ENCODE measurements at places on chromosomes 12 and 14. TPM values are rescaled to one million over a fixed set of nuclear protein-coding genes. Genes with fewer than 3 reads are reported as not detected.

The NTF3 gene
- polyA plus RNA-seq = 2.1 TPM

The ALX1 gene
- 0.06 TPM for polyA plus RNA-seq

The OAS2 gene
- 2.9 TPM for polyA plus RNA-seq

The MYF6 gene
- polyA plus RNA-seq = 0.21 TPM

GRCh38 chr12:49358483-49359141 is 8.7 kb upstream of the SPATS2 start:
- no peak for DNase-seq
- H3K27ac ChIP-seq = no peak overlapping the region
- no peaks in the 10 kb centered on the region for H3K36me3 ChIP-seq
- no peak overlapping the region for H3K4me3 ChIP-seq
- H3K4me1 ChIP-seq = no peaks in the 10 kb centered on the region

- H3K27me3 ChIP-seq = no peaks in the 10 kb centered on the region
- no peak overlapping the region for H3K4me3 ChIP-seq
- no peaks in the 10 kb centered on the region for H3K4me1 ChIP-seq
- no peak for DNase-seq
- no peaks in the 10 kb centered on the region for H3K36me3 ChIP-seq
These were observed 34.6 kb downstream of the HECTD4 start for GRCh38 chr12:112347581-112347982.

GRCh38 chr12:113397497-113398197 is 6.0 kb downstream of the SDS start:
- peaks cover 12% of the 10 kb centered on the region for H3K27me3 ChIP-seq
- H3K4me3 ChIP-seq = no peak overlapping the region
- no peak for DNase-seq
- no peak overlapping the region for H3K27ac ChIP-seq
- H3K4me1 ChIP-seq = no peaks in the 10 kb centered on the region
- H3K36me3 ChIP-seq = no peaks in the 10 kb centered on the region

DNA sequence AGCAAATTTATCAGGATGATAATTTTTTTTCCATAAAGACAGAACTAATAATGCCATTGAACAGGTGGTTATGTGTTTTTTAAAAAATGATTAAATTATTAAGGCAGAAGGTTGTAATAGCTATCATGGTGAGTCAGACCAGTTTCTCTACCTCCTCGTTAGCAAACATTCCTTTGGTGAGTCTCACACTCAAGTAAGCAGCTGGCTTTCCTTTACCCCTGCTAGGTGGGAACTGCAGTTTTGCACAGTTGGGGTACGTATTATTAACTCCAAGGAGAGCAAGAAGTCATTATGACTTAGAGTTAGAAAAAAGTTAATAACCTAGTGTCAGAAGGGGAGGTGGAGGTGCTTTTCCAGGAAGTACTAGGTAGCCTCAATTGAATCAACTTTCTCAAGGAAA is 165.3 kb downstream of the SNAPC1 start:
- no peaks in the 10 kb centered on the region for H3K27me3 ChIP-seq
- no peak overlapping the region for H3K27ac ChIP-seq
- H3K4me1 ChIP-seq = peaks cover 2% of the 10 kb centered on the region

DNA sequence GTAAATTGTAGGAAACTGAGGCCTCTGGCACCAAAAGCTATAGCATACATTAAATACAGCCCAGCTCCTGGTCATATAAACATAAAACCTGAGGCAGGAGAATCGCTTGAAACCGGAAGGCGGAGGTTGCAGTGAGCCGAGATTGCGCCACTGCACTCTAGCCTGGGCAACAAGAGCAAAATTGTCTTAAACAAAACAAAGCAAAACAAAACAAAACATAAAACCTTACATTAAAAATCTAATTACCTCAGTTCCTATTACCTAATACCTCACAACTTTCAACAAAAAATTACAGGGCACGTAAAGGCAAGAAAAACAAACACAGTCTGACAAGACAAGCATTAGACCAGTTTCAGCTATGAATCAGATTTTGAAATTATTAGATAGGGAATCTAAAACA is 36.7 kb downstream of the TMEM116 start:
- H3K4me1 ChIP-seq = no peaks in the 10 kb centered on the region
- H3K27me3 ChIP-seq = no peaks in the 10 kb centered on the region
- no peaks in the 10 kb centered on the region for H3K36me3 ChIP-seq
- H3K27ac ChIP-seq = no peak overlapping the region

DNA sequence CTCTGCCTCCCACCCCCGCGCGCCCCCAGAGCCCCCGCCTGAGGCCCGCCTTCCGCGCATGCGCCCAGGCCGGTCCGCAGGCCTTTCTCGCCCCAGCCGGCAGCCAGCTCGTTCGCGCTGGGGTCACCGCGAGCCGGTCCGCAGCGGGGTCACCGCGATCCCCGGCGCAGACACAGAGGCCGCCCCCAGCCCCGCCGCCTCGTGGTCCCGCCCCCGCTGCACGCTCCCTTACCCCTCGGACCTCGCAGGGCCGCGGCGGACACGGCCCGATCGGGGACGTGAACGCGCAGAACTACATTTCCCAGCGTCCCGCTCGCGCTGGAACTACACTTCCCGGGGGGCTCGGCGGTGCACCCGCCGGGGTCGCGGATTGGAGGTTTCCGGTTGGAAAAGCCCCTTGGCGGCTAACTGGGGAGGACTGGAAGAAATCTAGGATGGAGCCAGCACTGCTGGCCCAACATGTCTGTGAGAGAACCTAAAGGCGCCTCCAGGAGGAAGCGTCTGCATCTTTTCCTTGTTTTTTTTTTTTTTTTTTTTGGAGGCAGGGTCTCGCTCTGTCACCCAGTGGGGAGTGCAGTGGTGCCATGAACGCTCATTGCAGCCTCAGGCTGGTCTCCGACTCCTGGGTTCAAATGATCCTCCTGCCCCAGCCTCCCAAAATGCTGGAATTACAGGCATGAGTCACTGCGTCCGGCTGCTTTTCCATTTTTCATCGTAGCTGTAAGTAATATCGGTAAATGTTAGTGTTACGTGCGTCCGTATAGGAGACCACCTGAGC is at the start of gene ZNF605:
TSS of gene ZNF605 (minus strand) at position 296 of the 778 bp plus-strand sequence. CDS start 10,671 bp downstream, outside the sequence.
- H3K4me3 ChIP-seq = peak within 1 kb of the TSS; percentile 77
- peak; percentile 88 for DNase-seq
- peaks cover 3% of the 10 kb centered on the region for H3K36me3 ChIP-seq
- no peaks in the 10 kb centered on the region for H3K27me3 ChIP-seq
- peak within 1 kb of the TSS; percentile 91 for H3K27ac ChIP-seq
